ENCODE measurements at places on chromosomes 7 and 10. TPM values are rescaled to one million over a fixed set of nuclear protein-coding genes. Genes with fewer than 3 reads are reported as not detected.

GRCh38 chr7:135186841-135187253, 16.3 kb upstream of the CYREN start:
- no peaks in the 10 kb centered on the region for H3K4me1 ChIP-seq
- peaks cover 36% of the 10 kb centered on the region for H3K36me3 ChIP-seq
- DNase-seq = no peak
- no peak overlapping the region for H3K27ac ChIP-seq

DNA sequence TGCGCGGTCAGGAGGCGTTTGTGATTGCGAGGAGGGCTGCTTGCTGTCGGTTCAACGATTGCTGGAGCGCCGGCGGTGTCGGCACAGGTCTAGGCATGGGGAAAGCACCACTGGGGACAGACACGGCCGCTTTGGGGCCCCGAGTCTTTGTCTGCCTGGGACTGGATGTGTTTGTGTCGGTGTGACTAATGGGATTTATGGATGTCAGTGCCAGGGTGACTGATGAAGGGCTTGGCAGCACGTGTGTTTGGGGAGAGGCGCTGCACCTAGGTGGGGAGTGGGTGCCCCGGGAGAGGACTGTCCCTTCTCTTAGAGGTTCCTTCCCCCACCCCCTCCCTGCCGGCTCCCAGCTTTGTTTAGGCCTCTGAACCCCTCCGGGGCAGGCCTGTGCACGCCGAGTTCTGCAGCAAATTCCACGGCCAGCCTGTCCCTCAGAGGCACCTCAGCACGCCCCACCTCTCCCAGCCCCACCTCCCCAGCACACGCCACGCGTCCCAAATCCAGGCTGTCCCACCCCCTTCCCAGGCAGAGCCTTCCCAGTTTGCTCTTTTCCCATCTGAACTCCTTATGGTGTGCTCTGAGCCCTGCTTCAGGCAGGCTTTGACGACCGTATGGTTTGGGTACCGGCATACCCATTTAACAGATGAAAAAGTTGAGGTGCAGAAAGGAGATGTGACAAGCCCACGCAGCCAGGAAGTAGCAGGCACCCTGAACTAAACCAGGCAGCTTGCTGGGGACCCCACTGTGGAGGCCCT, 6.4 kb upstream of the TNRC18 start:
- peaks cover 11% of the 10 kb centered on the region for H3K36me3 ChIP-seq
- peak overlapping the region; percentile 96 for H3K4me3 ChIP-seq
- no peaks in the 10 kb centered on the region for H3K27me3 ChIP-seq

- H3K27me3 ChIP-seq = no peaks in the 10 kb centered on the region
- no peaks in the 10 kb centered on the region for H3K36me3 ChIP-seq
- H3K27ac ChIP-seq = peak overlapping the region; percentile 97
- H3K4me1 ChIP-seq = peaks cover 25% of the 10 kb centered on the region
- DNase-seq = peak; percentile 92
Observed at GRCh38 chr10:14074062-14074884, 256.5 kb downstream of the FRMD4A start.

- no peaks in the 10 kb centered on the region for H3K36me3 ChIP-seq
- no peak overlapping the region for H3K27ac ChIP-seq
- no peaks in the 10 kb centered on the region for H3K27me3 ChIP-seq
- DNase-seq = no peak
Observed at GRCh38 chr10:4062751-4063150, 277.7 kb upstream of the KLF6 start.

GRCh38 chr10:56296618-56297017, 64.4 kb downstream of the ZWINT start:
- no peaks in the 10 kb centered on the region for H3K27me3 ChIP-seq
- H3K36me3 ChIP-seq = no peaks in the 10 kb centered on the region
- no peak overlapping the region for H3K27ac ChIP-seq
- no peak overlapping the region for H3K4me3 ChIP-seq

The SLC16A9 gene
- 1.2 TPM for total RNA-seq
